ENCODE measurements at places on chromosomes 16 and 17.

DNA sequence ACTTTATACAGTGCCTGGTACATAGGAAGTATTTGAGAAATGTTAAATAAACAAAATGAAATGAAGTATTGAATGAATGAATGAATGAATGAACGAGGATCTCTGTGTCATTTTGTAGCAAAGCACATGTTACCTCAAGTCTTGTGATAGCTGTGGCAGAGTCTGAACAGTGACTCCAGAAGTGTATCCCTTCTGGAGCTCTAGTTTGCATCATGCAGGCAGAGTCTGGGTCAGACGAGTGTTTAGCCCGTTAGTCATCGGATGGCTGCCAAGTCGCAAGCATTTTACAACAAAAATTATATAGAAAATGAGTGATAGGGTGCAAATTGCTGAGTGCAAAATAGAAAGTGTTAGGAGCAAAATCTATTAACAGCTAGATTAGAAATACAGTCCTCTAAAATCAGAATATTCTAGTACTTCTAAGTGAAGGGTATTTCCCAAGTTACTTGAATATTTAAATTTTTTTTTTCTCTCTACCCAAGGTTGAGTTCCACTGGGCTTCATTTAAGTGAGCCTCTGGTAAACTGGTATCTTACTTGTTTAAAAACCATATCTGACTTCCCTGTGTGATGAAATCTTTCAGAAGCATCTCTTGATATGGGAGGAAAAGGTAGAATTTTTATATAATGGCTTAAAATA is 113.3 kb downstream of the FTO start:
- DNase-seq, result no peak

GRCh38 chr17:62675260-62675659 is 47.8 kb downstream of the MRC2 start:
- DNase-seq, result peak; percentile 81

DNA sequence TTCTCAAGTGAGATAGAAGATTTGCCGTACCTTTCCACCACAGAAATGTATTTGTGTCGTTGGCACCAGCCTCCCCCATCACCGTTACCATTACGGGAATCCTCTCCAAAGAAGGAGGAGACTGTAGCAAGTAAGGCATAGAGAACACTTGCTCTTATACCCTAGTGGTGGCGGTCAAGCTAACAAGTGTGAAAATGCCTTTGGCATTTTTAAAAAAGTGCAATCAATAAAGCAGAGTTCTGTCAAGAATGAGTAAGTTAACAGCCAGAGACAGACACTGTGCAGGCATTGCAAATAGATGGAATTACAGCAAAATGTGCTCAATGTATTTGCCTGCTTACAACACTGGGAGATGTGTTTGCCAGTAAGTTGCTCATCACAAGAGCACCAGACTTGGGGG is 7.7 kb downstream of the MSL1 start:
- DNase-seq, result no peak

DNA sequence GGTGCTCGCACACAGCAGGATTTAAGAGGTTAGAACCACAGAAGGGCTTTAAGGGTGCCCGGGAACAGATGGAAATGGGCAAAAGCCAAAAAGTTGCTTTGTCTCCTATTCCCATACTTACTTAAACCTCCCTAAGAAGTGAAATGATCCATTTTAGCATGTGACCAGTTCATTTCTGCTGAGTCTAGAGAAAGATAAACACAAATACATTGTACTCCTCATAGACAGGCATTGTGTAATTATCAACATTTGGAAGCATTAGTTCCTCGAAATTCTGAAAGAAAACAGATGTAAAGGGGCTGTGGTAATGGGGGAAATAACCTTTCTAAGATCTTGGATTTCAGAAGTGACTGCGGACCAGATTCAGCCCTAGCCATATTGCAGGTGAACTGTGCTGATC is 178.3 kb downstream of the CYB561 start:
- no peak for DNase-seq

DNA sequence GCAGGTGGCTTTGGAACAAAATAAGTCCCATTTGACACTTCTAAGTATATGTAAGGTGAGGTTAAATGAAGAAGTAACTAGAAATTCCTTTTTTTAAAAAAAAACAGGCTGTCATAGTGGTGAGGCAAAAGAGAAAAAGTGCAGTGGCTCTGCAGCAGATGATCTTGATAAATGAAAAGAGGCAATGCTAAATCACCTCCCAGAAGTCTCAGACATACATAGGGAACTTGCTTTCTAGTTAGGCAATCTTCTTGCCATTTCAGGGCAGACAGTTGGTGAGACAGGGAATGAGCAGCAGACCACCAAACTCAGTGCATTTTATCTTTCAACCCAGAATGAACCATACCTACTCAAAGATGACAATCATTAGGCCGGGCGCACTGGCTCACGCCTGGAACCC is 90.8 kb downstream of the MYO1D start:
- no peak for DNase-seq

- no peak for DNase-seq
These were observed 6.0 kb downstream of the PDP2 start for GRCh38 chr16:66886321-66886720.

DNA sequence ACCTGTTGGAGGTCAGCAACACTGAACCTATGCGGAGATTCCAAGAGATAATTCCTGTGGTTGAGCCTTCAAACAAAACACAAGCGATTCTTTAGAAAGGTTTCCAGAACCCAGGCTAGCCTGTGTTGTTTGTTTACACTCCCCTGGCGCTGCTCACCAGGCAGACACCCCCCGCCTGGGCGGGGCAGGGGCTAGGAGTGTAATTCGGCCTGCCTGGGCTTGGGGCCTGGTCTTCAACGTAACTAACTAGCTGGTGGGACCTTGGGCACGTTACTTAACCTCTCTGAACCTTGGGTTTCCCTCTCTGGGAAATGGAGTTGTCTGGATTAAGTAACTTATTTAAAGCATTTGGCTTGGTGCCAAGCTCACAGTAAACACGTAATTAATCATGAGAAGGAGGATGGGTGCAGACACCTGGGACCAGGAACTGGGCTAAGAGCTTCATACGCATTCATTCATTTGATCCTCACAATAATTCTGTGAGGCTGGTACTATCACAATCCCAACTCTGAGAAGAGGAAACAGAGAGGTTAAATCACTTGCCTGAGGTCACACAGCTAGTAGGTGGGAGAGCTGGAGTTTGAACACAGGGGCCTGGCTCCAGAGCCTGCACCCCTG is 7.6 kb upstream of the ARHGAP27 start:
- no peak for DNase-seq

GRCh38 chr16:46947900-46948547 is 25.4 kb downstream of the DNAJA2 start:
- DNase-seq, result no peak

GRCh38 chr16:67294171-67294757 is 14.9 kb downstream of the PLEKHG4 start:
- DNase-seq, result no peak

DNA sequence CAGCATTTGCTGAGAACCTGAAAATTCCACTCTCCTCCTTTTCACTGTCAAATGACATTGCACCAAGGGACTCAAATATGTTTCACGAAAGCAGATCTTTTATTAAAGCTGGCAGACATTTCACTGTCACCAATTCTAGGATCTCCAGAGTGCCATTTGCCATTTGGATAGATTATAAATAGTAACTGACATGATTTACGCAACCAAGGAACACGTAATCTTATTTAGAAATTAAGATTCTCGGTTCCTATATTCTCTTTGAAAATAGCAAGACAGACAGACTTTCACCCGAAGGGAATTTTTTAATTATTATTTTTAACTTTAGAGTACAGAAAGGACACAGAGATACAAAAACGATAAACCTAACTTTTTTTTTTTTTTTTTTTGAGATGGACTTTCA is 49.6 kb downstream of the ANKFY1 start:
- no peak for DNase-seq

- DNase-seq, result no peak
These were observed 1.3 kb downstream of the CIITA start for GRCh38 chr16:10878328-10878643.

DNA sequence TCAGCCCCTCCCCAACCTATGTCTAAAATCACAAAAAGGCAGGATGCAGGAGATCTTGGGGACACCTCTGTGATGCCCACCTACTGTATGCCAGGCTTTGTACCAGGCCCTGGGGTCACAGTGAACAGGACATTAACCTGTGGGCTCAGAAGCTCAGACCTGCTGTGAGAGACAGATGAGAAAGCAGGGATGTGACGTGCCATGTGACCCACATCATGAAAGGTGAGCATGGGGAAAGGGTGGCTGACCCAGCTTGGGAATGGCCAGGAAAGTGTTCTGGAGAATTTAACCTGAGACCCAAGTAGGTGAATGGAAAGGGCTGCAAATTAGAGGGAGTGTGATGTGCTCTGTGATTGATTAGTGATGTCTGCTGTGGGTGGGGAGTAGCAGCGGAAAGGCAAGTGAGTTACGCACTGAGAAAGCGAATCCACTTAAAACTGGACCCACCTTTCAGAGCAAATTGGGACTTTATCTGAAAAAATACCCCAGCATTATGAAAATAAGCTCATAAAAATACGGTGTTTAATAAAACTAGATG is 132.2 kb downstream of the IRF8 start:
- DNase-seq, result no peak

GRCh38 chr17:72691586-72691985 is 400.9 kb downstream of the SLC39A11 start:
- no peak for DNase-seq

GRCh38 chr16:10517868-10518267 is 62.5 kb downstream of the EMP2 start:
- DNase-seq, result no peak

DNA sequence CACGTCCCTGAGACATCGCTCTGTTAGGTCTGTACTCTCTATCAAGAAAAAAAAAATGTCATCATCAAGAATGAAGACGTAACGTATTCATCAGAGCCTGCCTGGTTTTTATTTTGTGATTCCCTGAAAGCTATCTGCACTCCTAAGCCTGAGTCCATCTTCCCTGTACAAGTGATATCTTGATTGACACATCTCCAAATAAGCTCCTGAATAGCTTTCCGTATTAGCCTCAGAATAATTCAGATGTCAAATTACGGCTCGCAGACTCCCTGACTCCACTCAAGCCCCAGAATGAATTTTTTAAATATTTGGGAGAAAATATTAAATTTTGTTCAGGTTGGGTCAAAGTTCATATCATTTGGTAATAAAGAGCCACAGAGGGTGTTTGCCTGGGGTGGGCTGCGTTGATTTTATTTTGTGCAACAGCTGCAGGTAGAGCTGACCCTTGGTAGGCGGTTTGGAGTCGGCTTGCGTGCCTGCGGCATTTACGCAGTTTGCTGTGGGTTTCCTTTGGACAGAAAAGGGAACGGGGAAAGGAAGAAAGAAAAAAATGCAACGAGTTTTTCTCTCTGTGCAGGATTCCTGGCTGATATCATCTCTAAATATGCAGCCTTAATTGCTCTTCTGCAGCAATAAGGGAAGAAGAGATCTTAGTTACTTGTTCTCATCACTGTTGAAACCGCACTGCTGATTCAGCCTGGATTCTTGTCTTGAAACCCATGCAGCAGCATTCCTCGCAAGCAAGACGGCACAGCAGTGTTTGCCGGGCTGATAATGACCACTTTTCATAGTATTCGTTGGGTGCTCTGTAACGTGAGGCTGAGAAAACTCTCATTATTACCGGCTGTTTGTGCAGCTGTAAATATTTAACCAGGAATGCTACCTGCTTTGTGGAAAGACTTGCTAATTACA is 114.7 kb downstream of the IRX3 start:
- no peak for DNase-seq

All from C1 segment of cervical spinal cord (tissue), 14 donors.